ENCODE measurements at places on chromosomes 5 and 9.
A peak's percentile ranks its signal among the peaks of the same experiment; 100 is the strongest.

GRCh38 chr5:42491699-42492098, 68.5 kb downstream of the GHR start:
- no peak for DNase-seq

DNA sequence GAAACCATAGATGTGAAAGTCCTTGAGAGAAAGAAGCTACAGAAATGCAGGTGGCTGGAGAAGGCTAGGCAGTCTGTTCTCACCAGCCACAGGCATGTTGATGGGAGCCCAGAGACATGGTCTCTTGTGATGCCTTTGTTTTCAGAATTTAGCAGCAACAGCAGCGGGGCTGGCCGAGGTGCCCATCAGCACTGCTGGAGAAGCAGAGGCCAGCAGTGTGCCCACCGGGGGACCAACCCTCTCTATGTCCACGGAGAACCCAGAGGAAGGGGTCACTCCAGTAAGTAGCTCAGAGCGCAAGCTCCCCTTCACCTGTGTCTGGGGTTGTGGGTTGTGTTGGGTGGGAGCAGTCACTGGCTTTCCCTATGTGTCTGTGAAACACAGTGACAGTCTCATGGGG, 59.6 kb downstream of the COL15A1 start:
- DNase-seq, result no peak

GRCh38 chr5:167850911-167851310, 440.5 kb upstream of the WWC1 start:
- no peak for DNase-seq

DNA sequence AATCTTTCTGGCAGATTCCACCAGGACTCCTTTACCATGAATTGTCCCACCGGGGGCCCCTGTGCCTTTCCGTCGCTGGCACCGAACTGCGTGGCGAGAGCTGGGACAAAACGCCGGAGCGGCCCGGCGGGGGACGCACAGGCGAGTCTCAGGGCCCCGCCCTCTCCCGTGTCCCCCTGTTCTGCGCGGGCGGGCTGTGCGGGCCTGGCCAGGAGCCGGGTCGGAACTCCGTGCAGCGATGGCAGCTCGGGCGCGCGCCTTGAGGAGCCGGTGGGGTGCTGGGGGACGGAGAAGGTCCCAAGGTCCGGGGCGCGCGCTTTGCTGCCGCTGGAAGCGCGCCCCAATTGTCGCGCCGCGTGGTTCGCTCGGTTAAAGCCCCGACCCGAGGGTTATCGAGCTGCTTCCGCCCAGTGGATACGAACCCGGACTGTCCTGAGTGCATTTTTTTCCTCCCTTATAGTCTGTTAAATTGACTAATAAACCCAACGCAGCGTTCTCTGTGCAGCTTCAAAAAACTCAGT, 125.3 kb downstream of the TMEM174 start:
- no peak for DNase-seq

DNA sequence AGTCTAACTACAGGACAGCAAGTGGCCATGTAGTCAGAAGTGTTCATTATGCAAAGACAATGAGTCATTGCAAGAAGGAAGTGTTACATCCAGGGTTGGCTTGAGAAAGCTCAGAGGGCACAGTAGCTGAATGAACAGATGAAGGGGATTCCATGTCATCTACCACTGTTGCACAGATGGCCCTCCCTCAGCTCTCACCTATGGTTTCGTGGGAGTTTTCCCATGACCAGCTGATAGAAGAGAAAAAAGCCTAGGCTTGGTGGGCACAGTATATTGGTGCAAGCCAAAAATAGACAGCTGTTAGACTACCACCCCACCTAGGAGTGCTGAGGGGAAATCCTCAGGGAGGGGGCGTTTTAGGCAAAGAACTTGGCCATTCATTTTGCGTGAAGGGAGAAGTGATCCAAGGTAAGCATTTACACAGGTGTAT, 217.0 kb downstream of the DMRT2 start:
- no peak for DNase-seq

- no peak for DNase-seq
Measured at GRCh38 chr9:19460243-19460642, 51.4 kb downstream of the ACER2 start.

- DNase-seq, result peak; percentile 31
Measured at GRCh38 chr5:176901260-176902101, 2.3 kb upstream of the HK3 start.

GRCh38 chr5:92041911-92042660, 659.0 kb upstream of the ARRDC3 start:
- no peak for DNase-seq

DNA sequence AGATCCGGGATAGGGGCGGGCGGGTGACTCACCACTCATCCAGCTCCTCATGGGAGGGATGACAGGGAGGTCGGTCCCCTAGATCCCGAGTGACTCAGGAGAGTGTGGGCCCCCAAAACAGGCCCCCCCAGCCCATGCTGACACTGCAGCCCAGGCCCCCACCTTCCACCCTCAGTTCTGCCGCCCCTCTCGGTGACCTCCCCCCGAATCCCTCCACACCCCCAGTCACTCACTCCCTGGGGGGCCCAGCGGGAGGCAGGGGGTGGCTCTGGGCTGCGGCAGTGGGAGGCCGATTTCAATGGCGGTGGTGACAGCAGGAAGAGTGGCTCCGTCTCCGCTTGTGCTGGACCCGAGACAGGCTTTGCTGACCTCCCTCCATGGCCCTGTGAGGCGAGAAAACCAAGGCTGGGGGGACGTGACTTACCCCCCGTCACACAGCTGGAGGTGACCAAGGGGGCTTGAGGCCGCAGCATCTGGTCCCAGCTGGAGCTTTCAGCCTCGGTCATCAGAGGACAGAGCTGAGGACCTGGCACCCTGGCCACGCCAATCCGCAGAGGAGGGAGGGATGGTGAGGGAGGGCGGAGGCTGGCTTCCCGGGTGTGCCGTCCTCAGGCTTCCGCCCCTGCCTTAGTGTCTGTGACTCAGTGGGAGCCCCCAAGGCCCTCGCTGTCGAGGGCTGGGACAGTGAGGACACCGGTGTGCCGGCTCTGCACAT, 9.0 kb downstream of the GPSM1 start:
- DNase-seq, result no peak

DNA sequence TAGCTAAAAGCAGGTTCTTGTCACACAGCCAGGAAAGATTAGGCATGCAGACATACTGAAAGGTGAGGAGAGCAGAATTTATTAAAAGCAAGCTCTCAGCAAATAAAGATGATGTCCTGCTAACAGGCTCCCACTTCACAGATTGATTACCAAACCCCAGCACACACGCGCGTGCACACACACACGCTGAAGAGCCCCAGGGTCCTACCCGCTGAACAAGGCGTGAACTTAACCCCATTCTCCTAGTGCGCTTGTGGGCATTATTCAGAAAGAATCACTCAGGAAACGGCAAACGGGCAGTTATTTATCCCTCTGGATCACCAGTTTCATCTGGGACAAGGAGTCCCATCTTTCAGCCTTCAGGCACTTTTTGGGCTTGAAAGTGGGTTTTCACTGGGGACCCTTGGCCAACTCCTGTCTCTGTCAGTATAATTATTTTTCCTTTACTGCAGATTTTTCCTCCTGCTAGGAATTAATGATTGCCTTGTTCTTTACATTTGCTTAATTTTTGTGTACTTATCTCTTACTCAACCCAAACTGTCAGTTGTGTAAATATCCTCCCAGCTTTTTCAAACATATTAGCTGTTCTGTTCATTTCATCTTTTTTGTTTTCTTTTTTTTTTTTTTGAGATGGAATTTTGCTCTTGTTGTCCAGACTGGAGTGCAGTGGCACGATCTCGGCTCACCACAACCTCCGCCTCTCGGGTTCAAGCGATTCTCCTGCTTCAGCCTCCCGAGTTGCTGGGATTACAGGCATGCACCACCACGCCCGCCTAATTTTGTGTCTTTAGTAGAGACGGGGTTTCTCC, 92.6 kb downstream of the RIC1 start:
- no peak for DNase-seq

DNA sequence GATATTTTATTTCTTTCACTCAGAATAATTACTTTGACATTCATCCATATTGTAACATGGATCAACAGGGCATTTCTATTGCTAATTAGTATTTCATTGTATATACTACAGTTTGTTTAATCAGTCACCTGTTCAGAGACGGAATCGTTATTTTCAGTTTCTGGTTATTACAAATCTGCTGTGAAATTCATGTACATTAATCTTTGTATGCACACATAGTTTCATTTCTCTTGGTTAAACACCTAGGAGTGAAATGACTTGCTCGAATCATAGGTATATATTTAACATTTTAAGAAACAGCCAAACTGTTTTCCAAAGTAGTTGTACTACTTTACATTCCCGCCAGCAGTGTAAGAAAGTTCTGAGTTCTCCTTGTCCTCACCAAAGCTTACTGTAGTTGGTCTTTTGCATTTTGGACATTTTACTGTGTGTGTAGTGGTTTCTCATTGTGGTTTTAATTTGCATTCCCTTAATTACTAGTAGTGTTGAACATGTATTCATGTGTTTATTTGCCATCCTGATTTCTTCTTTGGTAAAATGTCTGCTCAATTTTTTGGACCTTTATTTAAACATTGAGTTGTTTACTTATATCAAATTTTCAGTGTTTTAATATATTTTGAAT, 198.2 kb downstream of the SAXO1 start:
- DNase-seq, result no peak

DNA sequence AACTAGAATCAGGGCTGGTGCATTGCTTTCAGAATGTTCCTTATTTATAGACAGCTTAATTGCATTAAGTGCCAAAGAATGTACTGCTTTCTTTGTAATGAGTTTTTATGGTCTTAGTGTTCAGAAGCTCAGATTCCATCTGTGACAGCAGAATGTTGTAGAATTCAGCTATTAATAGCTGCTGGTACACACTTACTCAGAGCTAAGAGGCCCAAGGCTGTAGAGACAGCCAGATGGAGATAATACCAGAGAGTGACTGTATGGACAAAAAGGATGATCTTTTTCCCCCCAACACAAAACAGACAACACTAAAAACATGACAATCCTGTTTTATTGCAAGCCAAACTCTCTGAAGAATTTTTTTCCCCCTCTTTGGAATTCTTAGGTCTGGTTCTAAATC, 50.2 kb downstream of the PPP2R2B start:
- no peak for DNase-seq

- no peak for DNase-seq
Measured at GRCh38 chr9:107999890-108000289, 510.3 kb upstream of the KLF4 start.

GRCh38 chr9:36297798-36298197, 39.5 kb upstream of the GNE start:
- DNase-seq, result no peak

DNA sequence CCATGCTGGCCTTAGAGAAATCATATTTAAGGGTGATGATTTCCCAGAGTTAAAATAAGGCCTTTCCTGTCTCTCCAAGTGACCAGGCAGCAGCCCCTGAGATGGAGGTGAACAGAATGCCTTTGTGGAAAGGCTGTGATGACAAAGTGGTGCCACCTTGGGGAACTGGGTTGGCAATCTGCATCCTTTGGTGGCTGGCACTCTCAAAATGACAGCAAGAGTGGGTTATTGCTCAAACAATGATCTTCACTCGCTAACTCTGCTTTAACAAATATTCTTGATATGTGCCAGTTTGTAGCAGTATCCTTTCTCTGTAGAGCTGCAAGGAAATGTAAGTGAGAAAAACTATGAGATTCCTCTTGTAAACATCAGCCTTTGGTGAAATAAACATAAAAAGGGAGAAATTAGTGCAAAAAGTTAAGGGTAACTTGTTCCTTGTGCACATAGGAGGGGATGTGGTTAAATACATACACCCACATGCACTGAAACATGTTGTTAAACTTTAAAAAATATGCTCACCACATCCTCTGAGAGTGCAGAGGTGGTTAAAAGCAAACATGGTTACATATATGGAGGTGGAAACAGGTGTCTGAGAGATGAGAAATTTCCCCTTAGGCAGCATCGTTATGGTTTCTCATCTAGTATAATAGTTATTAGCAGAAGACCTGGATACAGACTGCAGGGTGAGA, 373.4 kb upstream of the CTNND2 start:
- DNase-seq, result no peak

GRCh38 chr5:67808340-67808739, 407.2 kb upstream of the PIK3R1 start:
- no peak for DNase-seq

- DNase-seq, result no peak
Measured at GRCh38 chr9:96494215-96494800, 44.3 kb downstream of the HABP4 start.

DNA sequence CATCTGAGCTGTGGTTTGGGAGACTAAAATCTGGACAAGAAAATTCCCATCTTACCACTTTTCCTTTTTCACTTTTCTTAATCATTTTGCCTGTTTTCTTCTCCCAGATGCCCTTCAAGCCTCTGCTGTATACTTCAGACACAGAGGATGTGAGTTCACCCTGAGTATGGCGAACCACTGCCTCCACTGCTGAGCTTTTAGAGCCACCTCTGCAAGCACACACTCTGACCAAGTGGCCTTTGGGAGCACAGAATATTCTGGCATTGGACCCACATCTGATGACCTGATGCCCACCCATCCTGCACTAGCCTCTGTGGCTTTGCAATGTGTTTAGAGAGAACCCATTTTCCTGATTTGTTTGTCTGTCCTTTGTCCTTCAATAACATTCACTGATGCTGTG, 32.5 kb downstream of the TERT start:
- DNase-seq, result no peak

DNA sequence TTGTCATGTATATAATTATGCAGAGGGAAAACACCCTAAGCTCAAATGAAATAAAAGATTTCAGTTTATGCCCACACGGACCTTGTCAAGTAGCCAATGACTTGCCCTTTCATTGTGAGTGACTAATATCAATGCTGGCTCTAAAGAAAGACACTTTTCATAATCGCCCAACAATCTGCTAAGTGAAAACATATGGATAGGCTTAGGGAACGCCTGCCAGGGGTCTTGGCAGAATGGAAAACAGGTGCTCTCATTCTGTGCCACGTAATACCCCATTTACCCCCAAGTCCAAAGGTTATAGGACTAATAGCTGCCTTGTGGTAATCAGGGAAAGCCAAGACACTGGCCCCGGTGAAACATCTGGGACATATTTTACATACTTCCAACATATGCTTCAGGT, 157.7 kb downstream of the SLF1 start:
- DNase-seq, result no peak

- DNase-seq, result peak; percentile 29
Measured at GRCh38 chr9:75083188-75083970, 4.6 kb downstream of the NMRK1 start.

DNA sequence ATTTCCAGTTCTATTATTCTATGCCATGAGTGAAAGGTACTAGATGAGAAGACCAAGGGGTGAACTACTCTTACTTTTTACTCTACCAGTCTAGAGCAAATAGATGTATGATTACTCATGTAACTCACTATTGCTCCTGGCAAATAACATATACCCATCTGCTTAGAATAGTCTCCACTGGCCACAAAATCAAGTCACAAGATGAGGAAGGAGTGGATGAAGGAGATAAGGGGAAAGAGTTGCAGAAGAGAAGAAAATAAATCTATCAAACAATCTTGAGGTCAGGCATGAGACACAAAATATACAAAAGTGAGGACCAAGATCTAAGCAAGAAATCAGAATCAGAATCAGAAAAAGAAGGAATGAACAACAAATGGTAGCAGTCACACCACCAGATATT, 13.7 kb upstream of the NR4A3 start:
- no peak for DNase-seq

DNA sequence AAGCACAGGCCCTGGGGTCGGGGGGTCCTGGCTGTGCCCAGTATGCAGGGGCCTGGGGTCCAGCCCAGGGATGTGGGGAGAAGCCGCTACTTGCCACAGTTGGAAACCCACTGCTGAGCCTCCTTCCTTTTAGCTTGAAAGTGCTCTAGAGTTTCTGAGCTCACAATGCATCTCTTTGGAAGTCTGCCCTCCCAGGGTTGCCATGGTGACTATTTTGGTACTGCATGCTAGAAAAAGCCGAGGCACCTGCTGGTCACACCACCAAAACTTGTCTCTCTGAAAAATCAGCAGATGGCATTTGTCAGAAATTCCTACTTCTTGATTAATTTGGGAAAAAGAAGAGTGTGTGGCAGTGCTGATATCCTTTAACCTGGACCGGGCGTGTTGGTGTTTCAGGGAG, 151.8 kb downstream of the SEC61B start:
- no peak for DNase-seq

All from activated CD4-positive, alpha-beta T cell treated with anti-CD3 and anti-CD28 coated beads for 48 hours (primary cell).